ENCODE measurements at places on chromosomes 1 and 21.
A peak's percentile ranks its signal among the peaks of the same experiment; 100 is the strongest.

DNA sequence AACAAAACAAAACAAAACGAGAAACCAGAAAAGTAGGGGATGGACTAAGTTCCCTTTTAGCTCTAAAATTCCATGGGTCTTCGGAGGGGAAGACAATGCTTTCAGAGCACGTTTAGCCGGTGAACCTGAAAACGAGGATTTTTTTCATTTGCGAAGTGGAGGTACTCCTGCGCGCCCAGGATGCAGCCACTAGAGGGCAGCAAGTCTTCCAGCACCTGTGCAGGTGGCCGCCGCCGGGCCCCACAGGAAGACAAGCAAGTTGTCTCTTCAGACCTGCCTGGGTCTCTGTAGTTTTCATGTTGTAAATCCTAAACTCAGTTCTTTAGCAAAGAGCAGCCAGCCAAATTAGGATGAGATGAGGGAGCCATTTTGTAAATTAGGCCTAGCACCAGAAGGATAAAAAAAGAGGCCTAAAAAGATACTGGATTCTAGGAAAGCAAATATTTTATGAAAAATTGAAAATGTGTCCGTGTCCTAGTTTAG lies 17.7 kb upstream of the SNX27 start:
- peak; percentile 91 for DNase-seq

DNA sequence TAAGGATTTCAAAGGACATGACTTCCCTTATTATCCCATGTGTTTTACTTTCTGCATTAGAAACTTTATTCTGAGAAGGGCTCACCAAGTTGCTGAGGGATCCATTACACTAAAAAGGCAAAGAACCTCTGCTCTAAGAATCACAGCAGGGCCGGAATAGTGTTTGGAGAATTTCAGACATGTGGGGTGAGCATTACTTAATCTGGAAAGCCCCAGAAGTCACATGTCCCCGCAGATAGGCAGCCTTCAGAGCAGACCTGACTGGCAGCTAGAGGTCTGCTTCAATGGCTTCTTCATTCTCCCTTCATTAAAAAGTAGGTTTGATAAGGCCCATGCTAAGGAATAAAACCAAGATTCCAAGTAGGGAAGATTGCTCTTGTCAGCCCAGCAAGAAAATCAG lies 52.6 kb upstream of the RBM15 start:
- no peak for DNase-seq

GRCh38 chr1:235739124-235739523 lies 89.5 kb upstream of the GNG4 start:
- DNase-seq, result no peak

- DNase-seq, result no peak
These were observed 98.3 kb upstream of the SLC2A1 start for GRCh38 chr1:43056981-43057391.

DNA sequence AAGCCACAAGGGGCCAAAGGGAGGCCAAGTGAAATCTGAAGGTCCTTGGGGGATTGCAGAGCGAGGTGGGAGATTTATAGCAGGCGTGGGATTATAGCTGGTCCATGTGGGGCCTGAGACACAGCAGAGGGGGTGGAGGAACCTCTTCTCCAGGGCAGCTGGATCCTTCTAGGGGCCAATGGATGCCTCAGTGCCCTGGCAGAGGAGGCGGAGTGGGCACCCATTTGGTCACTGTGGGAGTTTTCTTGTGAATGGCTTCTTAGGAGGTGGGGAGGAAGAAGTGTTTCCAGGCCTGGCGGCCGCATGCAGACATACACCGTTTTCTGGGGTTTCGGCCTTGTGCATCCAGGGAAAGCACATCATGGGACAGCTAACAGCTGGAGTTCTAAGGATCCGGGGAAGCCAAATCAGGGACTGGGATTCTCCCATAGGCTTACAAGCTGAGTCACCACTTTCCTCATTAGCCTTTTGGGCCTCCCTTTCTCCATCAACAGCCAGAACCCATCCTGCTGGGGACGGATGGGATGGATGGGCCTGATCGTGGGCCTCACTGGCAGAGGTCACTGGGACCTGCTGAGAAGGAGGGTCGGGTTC lies 76.5 kb downstream of the RHOU start:
- DNase-seq, result no peak
